ENCODE measurements at places on chromosomes 3 and 15.

DNA sequence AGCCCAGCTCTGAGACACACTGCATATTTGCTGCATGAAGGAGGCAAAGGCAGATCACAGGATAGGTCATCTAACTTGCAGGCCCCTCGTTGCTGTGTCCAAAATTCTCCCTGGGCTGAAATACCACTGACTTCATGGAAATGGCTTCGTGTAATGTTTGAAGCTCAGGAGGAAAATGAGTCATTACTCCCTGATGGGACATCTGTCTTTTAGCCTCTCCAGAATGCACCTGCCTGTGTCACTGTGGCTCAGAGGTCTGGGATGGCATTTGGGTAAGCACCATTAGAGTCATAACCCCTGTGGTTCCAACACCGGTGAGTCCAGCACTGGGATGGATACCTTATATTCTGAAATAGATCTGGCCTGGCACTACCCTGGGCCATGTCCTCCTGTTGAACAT is 51.5 kb downstream of the IL12A start:
- DNase-seq = no peak

- no peak for DNase-seq
These were observed 322.8 kb downstream of the KCNH8 start for GRCh38 chr3:19471138-19471537.

DNA sequence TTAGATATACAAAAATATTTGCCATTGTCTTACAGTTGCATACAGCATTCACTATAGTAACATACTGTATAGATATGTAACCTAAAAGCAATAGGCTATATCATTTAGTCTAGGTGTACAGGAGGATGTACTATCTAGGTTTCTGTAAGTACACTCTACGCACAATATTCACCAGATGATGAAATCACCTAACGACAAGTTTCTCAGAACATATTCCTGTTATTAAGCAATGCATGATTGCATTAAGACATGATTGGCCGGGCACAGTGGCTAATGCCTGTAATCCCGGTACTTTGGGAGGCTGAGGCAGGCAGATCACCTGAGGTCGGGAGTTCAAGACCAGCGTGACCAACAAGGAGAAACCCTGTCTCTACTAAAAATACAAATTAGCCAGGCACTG is 14.5 kb upstream of the PRKCI start:
- no peak for DNase-seq

- peak; percentile 89 for DNase-seq
These were observed 75.9 kb upstream of the ATP2B2 start for GRCh38 chr3:10581251-10581650.

Measured in fibroblast of skin of back (primary cell).